Activated CD4-positive, alpha-beta T cell treated with anti-CD3 and anti-CD28 coated beads for 24 hours (primary cell): ENCODE measurements at places on chromosomes 16 and 17.
A peak's percentile ranks its signal among the peaks of the same experiment; 100 is the strongest.

GRCh38 chr16:2195322-2196161 lies 863 bp downstream of the CASKIN1 start:
- no peak for DNase-seq

DNA sequence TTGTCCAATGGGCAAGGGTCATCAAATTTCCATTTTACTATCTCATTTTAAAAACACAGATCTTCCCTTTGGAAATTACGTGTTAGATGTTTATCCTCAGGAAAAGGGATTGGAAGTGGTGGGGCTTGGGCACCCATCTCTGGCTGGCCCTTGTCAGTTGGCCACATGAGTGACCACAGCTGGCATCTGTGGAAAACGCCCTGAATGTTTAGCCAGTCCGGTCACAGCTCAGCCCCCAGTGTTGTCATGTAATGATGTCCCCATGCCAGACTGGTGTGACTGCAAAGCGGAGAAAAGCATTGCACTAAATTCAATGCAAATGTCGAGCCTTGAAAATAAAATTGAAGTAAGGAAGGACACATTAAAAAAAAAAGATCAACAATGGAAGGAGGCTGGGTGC lies 53.0 kb downstream of the TMC6 start:
- no peak for DNase-seq

GRCh38 chr16:11319529-11320146 lies 25.6 kb upstream of the RMI2 start:
- no peak for DNase-seq

DNA sequence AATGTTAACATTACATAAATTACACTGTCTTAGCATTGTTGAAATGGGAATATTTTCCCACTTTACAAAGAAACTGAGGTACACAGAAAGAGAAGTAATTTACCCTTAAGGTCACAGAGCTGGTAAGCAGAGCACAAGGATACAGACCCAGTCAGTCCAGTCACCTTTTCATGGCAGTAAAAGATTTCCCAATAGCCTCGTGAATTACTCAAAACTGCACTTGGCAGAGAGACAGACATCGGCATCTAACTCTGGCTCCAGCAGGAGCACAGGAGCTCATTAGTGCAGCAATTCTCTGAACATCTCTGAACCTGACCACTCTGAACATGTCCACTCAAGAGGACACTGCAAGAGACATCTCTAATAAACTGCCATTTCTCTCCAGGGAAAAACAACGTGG lies 3.1 kb downstream of the TEX2 start:
- DNase-seq: no peak

GRCh38 chr17:83010206-83011200 lies 68.9 kb upstream of the METRNL start:
- DNase-seq: no peak

GRCh38 chr17:1558401-1558800 lies 4.2 kb downstream of the PITPNA start:
- no peak for DNase-seq

DNA sequence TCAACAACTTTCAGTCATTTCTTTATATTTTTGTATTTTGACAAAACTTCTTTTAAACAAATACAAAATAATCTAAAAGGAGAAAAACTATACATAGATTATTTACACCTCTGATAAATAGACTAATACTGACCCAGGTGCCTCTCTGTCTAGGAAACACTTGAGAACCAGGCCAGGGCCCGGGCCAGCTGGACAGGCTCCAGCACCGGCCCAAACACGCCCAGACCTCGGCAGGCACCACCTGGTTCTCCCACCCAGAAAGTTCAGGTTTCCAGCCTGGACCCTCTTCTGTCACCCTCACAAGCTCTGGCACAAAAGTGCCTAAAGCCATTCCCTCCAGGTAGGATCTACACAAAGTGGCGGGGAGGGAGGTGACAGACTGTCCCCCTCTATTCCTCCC lies 97.0 kb upstream of the DNAH17 start:
- DNase-seq: no peak

- DNase-seq: no peak
Observed at GRCh38 chr17:58265271-58265670, 15.5 kb downstream of the MPO start.

GRCh38 chr17:56679115-56679776 lies 85.7 kb downstream of the NOG start:
- no peak for DNase-seq

DNA sequence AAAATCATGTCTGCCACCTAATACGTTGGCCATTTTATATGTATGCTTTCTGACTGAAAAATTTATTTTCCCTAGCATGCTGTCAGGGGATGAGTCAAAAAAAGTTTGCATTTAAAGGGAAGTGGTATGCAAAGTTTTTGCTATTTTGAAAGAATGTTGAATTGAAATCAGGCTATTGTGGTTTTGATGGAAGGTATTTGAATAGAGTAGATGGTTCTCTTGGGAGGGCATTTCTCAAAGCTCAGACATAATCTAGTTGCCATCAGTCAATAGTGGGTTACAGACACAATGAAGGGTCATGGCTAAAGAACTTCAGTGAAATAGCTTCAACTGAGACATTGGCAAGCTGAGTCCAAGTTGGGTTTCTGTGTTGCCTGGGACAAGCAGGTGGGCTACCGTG lies 102.4 kb downstream of the MAP2K6 start:
- DNase-seq: no peak

GRCh38 chr17:17579691-17580090 lies 11.8 kb downstream of the PEMT start:
- DNase-seq: no peak

DNA sequence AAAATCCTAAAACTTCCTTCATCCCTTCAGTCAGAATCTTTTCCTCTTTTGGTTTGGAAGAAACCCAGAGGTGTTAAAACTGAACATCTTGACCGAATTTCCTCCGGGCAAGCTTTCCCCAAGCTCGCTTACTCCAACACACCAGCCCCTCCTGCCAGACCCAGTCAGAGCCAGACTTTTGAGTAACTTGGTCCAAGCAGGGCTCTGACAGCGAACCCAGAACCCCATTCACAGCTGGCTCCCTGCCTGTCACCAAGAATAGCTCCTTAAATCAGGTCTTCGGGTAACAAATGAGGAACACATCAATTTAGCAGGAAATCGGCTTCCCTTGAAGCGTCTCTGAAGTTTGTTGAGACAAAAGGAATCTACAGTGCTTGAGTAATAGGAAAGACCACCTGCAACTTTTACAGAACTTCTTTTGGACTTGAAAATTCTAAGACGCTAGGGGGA lies 27.3 kb downstream of the GAS7 start:
- no peak for DNase-seq

DNA sequence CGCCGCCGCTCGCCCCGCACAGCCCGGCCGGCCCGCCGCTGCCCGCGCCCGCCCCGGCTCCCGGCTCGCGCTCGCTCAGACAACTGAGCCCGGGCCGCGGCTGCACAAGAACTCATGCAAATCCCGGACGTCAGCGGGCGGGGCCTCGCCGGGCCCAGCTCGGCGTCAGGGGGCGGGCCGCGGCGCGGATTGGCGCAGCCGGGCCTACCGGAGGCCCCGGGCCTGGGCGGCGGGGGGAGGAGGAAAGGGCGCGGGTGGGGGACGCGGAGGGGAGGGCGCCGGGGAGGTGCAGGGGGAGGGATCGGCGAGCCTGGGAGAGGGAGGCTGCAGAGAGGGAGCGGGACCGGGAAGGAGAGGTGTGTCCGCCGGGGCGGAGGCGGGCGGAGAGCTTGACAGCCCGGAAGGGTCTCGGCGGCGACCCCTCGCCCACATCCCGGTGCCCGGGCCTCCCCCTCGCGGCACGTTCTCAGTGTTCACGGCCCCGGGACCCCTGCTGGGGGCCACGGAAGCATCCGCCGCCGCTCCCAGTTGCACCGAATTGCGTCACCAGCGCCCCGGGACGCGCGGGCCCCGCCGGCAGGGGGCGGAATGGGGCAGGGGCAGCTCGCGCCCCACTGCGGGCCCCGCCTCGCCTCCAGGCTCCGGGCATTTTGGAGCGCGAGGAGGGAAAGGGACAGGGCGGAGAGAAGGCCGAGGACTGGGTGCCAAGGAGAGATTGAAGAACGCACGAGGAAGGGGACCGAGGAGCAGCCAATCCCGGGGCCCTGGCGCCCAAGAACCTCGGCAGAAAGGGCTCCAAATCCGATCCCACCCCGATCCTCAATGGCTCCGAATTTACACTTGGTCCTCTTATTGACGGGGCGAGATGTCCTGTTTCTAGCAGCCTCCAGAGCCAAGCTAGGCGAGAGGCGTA lies at the start of gene CBX4:
TSS of gene CBX4 (minus strand) at position 85 of the 913 bp plus-strand sequence. CDS start 189 bp downstream, outside the sequence.
- peak; percentile 85 for DNase-seq

- peak; percentile 31 for DNase-seq
Observed at GRCh38 chr17:31318298-31318801, 3.1 kb downstream of the EVI2A start.

DNA sequence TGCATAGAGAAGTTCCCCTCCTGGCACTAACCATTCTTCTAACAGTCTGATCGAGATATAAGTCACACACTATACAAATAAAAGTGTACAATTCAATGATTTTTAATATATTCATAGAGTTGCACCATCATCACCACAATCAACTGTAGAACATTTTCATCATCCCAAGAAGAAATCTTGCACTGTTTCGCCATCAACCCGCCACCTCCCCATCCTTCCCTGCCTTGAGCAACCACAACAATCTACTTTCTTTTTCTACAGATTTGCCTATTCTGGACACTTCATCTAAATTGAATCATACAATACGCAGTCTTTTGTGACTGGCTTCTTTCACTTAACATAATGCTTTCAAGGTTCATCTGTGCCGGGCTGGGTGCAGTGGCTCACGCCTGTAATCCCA lies 33.0 kb upstream of the GUCY2D start:
- no peak for DNase-seq

- no peak for DNase-seq
Observed at GRCh38 chr17:71339206-71339605, 781.6 kb upstream of the SOX9 start.

- DNase-seq: no peak
Observed at GRCh38 chr16:87548046-87548445, 54.3 kb upstream of the JPH3 start.

DNA sequence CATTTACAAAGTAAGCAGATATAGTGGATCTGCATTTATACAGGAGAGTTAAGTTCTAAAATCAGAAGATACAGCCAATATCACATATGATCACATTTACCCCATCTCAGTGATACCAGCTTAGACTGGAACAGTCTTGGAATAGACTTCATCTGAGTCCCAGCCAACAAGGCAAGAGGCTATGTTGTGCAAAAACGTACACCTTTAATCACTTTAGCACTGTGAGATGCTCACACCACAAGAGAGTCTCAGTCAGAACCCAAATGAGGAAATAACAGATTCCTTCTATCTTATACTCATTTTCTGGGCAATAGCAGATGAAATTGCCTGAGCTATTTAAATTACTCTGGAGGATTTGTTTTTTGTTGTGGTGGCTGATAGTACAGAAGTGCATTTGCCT lies 145.6 kb downstream of the ANKFN1 start:
- DNase-seq: no peak

GRCh38 chr16:80117556-80118130 lies 423.1 kb upstream of the DYNLRB2 start:
- DNase-seq: no peak

- no peak for DNase-seq
Observed at GRCh38 chr16:7397901-7398300, 65.3 kb downstream of the RBFOX1 start.

DNA sequence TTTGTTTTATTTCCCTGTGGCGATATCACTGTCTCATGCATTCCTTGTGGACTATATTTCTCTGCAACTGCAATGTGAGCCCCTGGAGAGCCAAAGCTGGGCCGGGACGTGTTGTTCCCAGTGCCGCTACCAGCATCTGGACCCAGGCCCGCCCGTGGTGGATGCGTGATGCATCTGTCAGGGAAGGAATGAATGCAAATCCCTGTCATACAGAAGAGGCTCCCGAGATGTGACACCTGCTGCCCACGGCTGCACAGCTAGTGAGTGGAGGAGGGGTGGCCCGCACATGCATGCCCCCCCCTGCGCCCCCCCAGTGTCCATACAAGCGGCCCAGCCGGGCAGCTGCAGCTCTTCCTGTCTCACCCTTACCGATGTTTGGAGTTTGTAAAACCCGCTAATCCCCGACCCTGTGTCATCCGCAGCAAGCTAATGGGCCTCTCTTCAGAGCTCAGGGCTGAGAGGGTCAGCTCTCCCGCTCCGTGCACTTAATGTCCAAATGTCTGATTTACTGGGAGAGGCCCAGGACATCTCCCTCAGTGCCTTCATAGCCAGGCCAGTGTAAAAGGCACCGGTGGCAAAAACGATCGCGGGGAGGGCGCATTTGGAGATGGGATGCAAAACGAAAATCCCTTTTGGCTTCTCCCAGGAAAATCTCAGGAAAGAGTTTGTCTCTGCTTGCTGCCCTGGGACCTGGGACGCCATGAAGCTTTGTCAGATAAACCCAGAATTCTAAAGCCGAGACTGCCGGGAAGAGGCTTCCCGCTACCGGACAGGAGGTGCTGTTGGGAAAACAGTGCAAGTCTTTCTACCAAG lies 91.8 kb downstream of the FOXL1 start:
- no peak for DNase-seq

DNA sequence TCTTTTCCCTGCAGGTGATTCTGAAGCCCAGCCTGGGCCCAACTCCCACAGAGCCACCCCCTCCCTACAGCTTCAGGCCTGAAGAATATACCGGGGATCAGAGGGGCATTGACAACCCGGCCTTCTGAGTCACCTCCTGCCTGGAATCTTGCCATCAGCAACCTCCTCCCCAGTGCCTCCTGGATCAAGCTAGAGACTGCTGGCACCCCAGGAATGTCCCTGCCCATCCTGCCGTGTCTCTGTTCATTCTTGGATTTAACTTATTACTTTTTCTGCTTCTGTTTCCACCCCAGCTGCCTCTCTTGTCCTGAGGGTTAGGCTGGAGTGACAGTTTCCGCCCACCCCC lies 4.9 kb downstream of the TMEM92 start:
- DNase-seq: no peak

DNA sequence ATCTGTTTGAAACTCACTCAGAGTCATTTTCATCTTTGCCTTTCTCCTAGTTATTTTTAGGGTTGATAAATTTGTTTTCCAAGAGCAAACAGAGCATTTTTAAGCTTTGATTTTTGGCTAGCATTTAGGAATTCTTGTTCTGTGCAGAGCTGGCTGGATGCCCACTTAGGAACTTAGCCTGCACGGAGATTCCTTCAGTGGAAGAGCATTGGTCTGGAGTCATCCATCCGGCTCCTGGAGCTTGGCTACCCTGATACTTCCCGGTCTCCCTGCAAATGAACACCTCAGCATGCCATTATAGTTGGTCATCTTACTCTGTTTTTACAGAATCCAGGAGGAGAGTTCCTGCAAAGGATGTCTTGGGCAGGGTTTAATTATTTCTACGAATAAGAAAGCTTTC lies 57.1 kb downstream of the SPECC1 start:
- DNase-seq: no peak

GRCh38 chr16:16164243-16164642 lies 59.1 kb downstream of the ABCC6 start:
- DNase-seq: no peak

DNA sequence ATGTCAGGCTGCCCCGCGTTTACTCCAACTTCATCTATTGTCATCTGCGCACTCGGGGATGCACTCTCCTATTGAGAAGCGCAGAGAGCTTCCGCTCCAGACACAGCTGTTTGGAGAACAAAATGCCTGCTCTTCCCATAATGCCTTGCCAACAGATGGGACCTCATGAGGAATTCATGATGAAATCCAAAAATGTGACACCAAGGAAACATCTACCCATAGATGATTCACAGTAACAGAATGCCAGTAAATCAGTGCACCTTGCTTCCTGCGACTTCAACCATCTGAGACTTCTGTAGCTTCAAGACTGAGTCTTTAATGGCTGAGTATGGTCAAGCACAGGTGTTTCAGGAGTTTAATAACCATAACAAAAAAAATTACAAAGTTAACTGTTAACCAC lies 1144.9 kb upstream of the GOT2 start:
- no peak for DNase-seq

- no peak for DNase-seq
Observed at GRCh38 chr17:48563385-48563838, 14.7 kb downstream of the HOXB4 start.
